ENCODE measurements at places on chromosomes 5 and 9.

GRCh38 chr9:35844628-35845270 is 15.7 kb downstream of the TMEM8B start:
- no peak for DNase-seq

- DNase-seq = no peak
These were observed 31.0 kb upstream of the RXRA start for GRCh38 chr9:134295101-134295745.

- DNase-seq = peak; percentile 57
These were observed 334.1 kb upstream of the CD180 start for GRCh38 chr5:67530609-67531255.

DNA sequence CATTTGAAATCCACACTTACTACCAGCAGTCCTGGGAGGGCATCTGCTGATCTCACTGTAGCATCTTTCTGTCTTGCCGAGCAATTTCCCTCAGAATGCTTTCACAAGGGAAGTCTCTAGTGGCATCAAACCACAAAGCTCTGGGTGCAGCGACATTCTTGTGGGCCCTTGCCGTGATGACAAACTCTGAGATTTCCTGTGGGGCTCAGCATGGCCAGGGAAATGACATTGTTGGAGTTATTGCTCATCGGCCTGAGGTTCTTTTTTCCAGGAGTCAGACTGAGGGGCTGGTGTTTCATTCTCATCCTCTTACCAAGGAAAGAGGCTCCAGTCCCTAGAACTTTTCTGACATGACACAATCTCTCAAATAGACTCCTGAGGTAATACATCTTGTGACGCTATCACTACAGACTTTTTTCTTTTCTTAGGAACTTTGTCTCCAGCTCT is 51.4 kb downstream of the PFDN1 start:
- DNase-seq = no peak

GRCh38 chr9:103533318-103533717 is 538.2 kb downstream of the CYLC2 start:
- DNase-seq = no peak

DNA sequence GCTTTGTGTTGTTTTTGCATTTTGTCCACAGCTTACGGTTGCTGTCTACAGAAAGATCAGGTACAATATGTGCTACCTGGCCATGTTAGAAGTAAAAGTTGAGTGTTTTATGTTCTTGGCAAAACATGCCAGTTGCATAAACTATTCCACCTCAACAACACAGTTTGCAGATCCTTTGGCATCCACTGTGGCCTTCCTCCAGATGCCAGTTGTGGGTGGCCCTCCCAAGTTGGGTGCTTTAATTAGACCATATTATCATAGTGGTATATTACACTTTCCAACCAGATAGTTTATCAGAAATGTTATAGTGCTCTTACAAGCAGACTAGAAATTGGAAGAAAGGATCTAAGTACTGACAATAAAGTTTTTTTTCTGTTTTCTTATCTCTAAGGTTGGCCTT is 386.9 kb upstream of the KCNN2 start:
- DNase-seq = no peak

DNA sequence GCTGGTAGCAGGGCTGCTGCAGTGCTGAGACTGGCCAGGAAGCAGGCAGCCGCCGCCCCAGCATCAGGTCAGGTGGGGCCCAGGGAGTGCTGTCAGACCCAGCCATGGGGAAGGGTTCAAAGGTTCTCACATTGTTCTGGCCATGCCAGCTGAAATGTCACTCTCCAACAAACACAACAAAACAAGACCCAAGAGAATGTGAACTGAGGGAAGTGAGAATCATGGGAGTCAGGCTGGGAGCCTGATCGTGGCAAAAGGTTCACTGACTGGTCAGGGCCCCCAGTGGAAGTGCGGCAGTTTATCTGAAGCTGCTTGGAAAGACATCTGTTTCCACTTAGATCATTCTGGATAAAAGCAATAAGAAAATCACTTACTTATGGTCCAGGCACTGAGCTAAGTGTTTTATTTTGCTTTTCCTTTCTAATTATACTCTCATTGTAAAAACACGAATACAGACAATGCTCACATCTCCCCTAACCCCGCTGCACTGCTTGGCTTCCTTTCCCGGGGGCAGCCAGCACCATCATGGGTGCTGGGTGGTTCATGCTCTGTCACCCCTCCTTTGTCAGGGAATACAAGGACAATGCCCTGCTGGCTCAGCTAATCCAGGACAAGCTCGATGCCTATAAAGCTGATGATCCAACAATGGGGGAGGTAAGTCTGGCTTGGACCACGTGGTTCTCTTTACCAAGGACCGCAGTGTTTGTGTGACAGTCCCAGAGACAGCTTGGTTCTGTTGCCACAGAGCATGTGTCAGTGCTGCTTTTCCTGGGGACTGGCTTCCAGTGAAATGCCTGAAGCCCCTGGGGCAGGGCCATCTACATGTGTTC is 41.9 kb upstream of the CFAP157 start:
- DNase-seq = no peak

DNA sequence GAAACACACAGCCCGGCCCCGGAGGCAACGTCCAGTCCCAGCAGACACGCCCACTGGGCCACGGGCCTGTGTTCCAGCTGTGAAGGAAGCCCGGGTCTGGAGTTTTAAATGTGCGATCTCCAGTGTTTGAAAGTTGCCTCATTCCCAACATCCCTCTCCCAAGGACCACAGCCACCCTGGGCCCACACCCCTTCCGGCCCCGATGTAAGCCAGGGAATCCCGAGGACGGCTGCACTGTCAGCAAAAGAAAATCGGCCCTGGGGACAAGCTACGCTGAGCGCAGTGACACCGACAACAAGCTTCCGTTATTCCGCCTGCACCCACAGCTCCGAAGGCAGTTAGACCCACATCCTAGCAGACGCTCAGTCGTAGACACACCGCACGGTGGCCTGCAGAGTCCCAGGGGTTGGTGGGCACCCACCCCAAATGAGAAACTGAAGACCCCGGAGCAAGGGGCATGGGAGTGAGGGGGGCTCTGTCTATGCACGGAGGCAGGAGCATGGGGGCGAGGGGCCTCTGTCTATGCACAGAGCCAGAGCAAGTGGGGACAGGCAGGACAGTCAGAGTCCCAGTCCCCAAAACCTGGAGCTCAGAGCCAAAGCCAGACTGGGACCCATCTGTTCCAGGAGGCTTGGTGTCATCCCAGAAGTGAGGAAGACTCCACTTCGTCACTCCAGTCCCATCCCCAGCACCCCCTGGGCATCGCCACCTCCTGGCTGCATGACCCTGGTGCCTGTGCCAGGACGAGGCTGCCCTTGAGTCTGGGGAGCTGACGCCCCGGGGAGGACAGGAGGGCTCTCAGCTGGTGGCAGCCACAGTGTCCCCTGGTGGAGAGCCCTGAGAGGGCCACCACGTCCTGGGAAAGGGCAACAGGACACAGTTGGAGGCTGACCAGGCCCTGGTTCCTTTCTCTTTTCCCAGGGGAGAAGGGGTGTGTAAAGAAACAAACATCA is 23.4 kb downstream of the GLT6D1 start:
- DNase-seq = no peak

- DNase-seq = no peak
These were observed 43.5 kb downstream of the PTPDC1 start for GRCh38 chr9:94127806-94128205.

DNA sequence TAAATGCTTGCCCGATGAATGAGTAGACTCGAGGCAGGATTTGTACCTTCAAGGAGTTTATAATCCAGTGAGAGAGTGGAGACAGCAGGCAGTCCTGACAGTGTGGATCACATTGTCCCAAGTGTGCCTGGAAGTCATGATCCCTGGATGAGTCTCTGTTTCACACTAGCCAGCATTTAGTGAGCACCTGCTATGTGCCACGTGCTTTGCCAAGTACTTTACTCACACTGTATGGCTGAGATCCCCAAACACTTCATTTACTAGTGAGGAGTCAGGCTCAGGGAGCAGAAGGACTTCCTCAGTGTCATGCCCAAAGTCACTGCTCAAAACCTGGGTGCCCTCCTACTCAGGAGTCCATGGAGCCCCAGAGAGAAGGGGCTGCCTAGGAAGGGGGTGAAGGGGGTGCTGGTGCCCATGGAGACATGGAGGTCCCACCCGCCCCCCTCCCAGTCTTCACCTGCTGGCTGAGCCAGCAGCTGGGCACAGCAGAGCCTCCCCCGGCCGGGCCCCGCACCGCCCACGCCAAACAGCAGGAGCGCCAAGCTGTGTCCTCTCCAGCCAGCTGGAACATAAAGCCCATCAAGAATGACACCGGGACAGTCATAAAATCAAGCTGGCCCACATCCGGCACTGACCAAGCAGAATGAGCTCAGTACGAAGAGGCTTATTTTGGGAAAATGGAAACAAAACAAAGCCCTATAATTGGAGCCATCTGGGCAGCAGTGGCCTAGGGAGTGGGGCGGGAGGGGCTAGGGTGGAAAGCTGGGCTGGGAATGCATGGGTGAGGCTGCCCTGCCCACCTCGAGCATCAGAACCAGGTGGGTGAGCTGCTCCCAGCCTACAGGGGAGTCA is 10.6 kb downstream of the LAMC3 start:
- DNase-seq = no peak

GRCh38 chr9:114007991-114008666 is 70.0 kb downstream of the AMBP start:
- no peak for DNase-seq

GRCh38 chr5:173578947-173579615 is 37.4 kb downstream of the BOD1 start:
- DNase-seq = no peak

DNA sequence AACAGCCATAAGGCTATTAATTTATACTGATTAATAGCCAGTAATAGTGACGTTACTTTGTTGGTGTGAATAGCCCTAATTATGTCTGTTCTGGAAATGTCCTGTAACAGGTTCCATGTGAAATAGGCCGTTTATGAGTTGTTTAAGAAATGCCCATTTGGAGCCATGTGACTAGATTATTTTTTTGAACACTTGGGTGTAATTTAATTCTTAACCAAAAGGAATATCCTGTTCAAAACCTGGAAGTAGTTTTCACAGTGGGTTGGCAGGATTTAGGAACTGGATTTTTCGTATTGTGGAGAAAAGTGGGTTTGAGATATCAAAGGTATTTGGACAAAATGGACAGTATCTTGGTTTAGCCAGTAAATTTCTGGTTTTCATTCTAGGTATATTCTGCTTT is 1.3 kb downstream of the TENT2 start:
- DNase-seq = no peak

DNA sequence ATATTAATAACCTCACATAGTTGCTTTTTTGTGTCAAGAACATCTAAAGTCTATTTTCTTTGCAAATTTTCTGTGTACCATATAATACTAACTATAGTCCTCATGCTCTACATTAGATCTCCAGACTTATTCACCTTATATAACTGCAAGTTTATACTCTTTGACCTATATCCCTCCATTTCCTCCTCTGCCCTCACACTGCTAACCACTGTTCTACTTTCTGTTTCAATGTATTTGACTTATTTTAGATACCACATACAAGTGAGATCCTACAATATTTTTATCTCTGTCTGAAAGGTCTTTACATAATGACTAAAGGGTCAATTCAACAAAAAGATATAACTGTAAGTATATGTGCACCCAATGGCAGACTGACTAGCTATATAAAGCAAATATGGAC is 789.7 kb upstream of the ZNF608 start:
- no peak for DNase-seq

GRCh38 chr9:105006514-105006913 is 78.6 kb upstream of the ABCA1 start:
- no peak for DNase-seq

DNA sequence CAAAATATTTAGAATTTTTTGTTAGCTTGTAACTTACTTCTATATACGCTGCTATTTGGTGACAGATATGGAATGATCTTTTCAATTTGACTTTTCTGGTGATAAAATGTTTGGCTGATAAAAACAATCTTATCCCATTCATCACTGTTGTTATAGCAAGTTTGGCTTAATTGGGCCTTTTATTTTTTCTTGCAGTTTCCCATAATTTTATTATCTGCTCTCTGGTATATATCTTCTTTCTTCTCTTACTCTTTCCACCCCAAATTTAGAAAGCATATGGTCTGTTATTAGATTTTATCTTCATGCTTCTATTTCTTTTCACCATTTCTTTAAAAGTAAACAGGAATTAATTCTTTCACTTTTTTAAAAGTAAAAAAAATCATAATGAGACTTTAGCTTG is 474.4 kb downstream of the TLE1 start:
- DNase-seq = no peak

DNA sequence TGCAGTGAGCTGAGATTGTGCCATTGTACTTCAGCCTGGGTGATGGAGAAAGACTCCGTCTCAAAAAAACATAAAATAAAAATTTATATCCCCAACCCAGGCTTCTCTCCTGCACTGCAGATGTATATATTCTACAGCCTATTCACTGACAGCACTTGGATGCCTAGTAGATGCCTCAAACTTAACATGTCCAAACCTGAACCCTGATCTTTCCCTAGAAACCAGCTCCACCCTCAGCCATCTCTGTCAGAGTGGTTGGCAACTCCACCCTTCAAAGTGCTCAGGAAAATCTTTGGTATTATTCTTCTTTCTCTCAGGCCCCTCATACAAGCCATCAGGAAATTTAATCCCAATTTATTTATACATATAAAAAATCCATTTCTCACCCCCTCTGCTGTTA is 36.9 kb upstream of the TXN start:
- DNase-seq = no peak

- DNase-seq = no peak
These were observed 17.8 kb upstream of the CYSTM1 start for GRCh38 chr5:140157032-140157781.

- no peak for DNase-seq
These were observed 693.4 kb downstream of the KCTD16 start for GRCh38 chr5:144864118-144864517.

DNA sequence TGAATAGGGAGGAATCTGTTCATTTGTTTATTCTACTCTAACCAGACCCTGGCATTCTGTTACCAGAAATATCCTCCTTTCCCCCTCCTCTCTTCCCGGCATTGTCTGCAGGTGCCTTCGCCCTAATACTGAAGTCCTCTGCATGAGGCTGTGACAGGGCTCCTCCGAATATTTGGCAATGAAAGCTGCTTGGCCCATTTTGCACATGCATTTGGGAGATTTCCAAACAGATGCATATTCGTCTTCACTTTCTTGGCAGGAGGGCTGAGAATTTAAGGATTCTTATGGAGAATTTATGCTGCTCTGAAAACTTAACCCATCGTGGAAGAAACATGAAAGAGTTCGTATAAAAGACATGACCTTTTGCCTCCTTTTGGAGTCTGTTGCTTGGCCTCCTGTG is 484.0 kb downstream of the ZNF608 start:
- DNase-seq = no peak

DNA sequence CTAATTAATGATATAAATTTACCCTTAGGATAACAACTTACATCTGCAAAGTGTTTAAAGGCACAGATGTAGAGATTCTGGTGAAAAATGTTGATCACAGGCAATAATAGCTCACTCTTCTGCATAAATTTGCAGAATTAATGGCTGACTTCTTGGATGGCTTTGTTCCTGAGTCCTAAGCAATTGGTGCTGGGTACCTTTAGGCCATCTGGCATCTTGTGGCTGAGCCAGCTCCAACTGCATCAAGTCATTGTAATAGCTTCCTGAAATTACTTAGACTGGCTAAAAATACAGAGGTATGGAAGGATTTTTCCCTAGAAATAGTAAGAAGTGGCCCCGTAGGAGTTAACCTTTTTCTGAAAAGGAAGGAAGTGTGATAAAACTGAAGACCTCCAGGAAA is 118.3 kb upstream of the MINAR2 start:
- no peak for DNase-seq

- DNase-seq = no peak
These were observed 656.3 kb upstream of the ZNF608 start for GRCh38 chr5:125402787-125403186.

All from NCI-H187 treated with DMSO at 0.1 percent for 48 hours (cell line).